CD4-positive, alpha-beta memory T cell (primary cell): ENCODE measurements at places on chromosomes 7 and 10. TPM values are rescaled to one million over a fixed set of nuclear protein-coding genes. Genes with fewer than 3 reads are reported as not detected.

DLG5 gene
- 0.13 TPM for polyA plus RNA-seq

PNLIP gene
- polyA plus RNA-seq, result not detected

CROT gene
- polyA plus RNA-seq, result 13.1 TPM

HOXA11 gene
- not detected for polyA plus RNA-seq

ZC3HAV1 gene
- polyA plus RNA-seq, result 150 TPM

PNLIPRP3 gene
- polyA plus RNA-seq, result not detected

EXOSC1 gene
- polyA plus RNA-seq, result 93.7 TPM

TPK1 gene
- 25.2 TPM for polyA plus RNA-seq

KEL gene
- polyA plus RNA-seq, result not detected

IPMK gene
- polyA plus RNA-seq, result 1.2 TPM

WEE2 gene
- polyA plus RNA-seq, result not detected

HMX2 gene
- not detected for polyA plus RNA-seq

VIM gene
- 696 TPM for polyA plus RNA-seq

ZNF467 gene
- 1.2 TPM for polyA plus RNA-seq

PAOX gene
- polyA plus RNA-seq, result 10.3 TPM

LRRD1 gene
- not detected for polyA plus RNA-seq

GET4 gene
- 28.7 TPM for polyA plus RNA-seq

HOGA1 gene
- polyA plus RNA-seq, result not detected

EN2 gene
- polyA plus RNA-seq, result not detected

GPR15LG gene
- polyA plus RNA-seq, result not detected

FGF8 gene
- polyA plus RNA-seq, result not detected

NPC1L1 gene
- polyA plus RNA-seq, result not detected

DGKI gene
- not detected for polyA plus RNA-seq

CCDC3 gene
- not detected for polyA plus RNA-seq

KIAA1217 gene
- polyA plus RNA-seq, result not detected

GTF2IRD1 gene
- 0.30 TPM for polyA plus RNA-seq

CALHM3 gene
- polyA plus RNA-seq, result not detected

CCDC7 gene
- polyA plus RNA-seq, result 13.3 TPM

CPN1 gene
- not detected for polyA plus RNA-seq

TMEM270 gene
- not detected for polyA plus RNA-seq

SPDYE16 gene
- not detected for polyA plus RNA-seq

IL6 gene
- not detected for polyA plus RNA-seq

VIPR2 gene
- 0.15 TPM for polyA plus RNA-seq

CTAGE4 gene
- not detected for polyA plus RNA-seq

ATRNL1 gene
- polyA plus RNA-seq, result not detected
